Stimulated activated CD4-positive, alpha-beta T cell treated with anti-CD3 and anti-CD28 coated beads, Interleukin-4, amount 100 ng/mL, for 48 hours (primary cell): ENCODE measurements at places on chromosomes 3 and 15.

DNA sequence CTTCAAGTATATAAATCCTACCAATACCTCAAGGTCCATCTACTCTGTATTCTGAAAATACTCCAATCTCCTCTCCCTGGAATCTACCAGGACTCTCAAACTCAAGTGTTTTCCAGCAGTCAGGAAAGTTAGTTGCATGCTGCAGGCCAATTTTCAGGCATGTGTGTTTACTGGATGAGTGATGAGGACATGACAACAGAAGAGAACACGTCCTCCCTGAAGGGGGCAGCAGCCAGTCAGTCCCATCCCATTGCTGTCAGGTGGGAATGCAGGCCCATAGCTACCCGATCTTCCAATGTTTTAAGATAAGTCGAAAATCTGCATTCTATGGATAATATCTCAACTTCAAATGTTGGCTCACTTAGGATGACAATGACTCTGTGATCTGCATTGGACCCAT is 496.2 kb downstream of the FHIT start:
- no peak for DNase-seq

- DNase-seq, result no peak
Measured at GRCh38 chr3:50350213-50350526, 405 bp downstream of the NPRL2 start.

GRCh38 chr3:176583956-176584355 is 613.3 kb downstream of the TBL1XR1 start:
- no peak for DNase-seq

DNA sequence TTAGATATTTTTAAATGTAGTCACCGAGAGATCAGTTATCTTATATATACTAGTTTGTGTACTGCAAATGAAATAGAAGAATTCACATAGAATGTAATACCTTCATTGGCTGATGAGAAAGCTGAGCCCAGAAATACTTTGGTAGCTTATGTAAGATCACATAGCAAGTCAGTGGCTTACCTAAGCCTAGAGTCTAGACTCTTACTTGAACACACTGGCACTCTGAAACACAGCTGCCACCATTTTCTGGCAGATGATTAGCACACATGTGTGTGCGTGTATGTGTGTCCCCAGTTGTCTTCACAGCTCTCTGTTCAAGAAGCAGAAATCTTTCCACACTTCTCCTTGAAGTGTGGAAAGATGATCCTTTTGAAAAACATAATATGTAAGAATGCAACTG is 124.3 kb downstream of the NEO1 start:
- no peak for DNase-seq

GRCh38 chr3:192413461-192413860 is 313.9 kb downstream of the FGF12 start:
- no peak for DNase-seq

DNA sequence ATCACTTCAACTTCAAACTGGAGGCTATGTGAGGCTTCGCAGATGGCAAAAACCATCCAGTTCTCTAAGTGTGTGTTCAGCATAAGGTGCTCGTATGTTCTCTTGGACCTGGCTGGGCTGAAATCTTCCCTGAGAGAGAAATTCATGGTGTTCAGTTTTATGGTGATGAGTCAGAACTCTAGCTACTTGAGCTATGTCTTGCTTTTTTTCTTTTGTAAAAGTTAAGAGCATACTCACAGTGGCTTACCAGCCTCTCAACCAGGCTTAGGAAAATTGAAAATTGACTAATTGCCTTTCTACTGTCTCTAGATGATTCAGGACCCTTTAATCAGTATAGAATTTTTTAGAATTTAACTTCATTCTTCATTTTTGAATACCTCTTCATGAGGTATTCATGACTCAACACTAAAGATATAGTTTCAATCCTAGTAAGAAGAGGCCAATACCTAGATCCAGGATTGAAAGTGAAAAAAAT is 617.5 kb downstream of the TBL1XR1 start:
- no peak for DNase-seq

- DNase-seq, result no peak
Measured at GRCh38 chr3:195394024-195394423, 48.8 kb downstream of the ACAP2 start.
